ENCODE measurements at places on chromosomes 6 and 20.

- DNase-seq: no peak
These were observed 264.3 kb downstream of the PTPRK start for GRCh38 chr6:128256095-128256494.

- DNase-seq: no peak
These were observed 185.8 kb upstream of the RAB32 start for GRCh38 chr6:146357578-146358430.

DNA sequence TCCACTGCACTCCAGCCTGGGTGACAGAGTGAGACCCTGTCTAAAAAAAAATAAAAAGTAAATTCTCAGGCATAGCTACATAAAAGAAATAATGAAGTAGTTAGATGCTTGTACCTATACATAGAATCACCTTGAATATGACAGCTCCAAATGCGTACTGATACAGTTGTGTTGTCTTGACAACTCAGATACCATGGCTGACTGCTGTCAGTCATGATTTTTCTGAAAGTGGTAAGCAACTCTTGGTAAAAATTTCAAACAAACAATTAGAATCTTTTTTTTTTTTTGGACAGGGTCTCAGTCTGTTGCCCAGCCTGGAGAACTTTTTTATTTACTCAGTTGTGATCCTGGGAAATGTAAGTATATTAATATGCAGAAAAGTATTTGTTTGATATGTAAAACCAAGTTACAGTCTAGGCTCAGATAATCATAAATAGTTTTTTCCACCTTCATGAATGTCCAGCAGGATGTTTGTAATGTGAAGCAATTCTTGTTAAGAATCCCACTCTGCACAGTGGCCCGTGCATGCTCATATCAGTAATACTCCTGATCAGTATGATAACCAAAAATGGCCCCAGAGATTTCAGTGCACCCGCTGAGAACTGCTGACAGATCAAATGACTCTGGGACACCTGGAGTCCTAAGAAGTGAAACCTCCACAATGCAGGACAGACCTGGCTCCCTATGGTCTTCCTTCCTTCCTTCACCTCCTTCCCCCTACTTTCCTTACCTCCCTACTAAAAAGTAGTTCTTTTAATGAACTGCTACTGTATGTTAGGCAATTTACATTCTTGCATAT lies 14.0 kb upstream of the MAPK13 start:
- no peak for DNase-seq

GRCh38 chr20:64065062-64065973 lies 2.3 kb downstream of the TCEA2 start:
- no peak for DNase-seq

GRCh38 chr20:36153736-36154699 lies 522 bp upstream of the EPB41L1 start:
- no peak for DNase-seq

- DNase-seq: no peak
These were observed 417.3 kb downstream of the LMBRD1 start for GRCh38 chr6:69379518-69379917.

- no peak for DNase-seq
These were observed 268.5 kb upstream of the QKI start for GRCh38 chr6:163146036-163146435.

DNA sequence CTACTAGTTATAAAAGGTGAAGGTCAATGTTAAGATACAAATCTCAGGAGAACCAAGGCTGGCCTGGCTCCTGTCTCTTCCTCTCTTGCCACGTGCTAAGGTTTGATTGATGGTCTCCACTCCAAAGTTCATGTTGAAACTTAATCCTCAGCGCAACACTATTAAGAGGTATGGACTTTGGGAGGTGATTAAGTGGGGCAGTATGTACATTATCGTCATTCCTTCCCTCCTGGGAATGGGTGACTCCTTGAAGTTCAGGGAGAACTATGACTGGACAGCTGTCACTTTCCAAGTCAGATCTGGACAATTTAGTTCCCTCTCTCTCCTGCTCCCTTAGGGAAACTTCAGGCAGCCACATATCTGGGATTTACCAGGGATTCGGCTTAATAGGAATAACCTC lies 50.5 kb downstream of the KCNK5 start:
- DNase-seq: no peak

DNA sequence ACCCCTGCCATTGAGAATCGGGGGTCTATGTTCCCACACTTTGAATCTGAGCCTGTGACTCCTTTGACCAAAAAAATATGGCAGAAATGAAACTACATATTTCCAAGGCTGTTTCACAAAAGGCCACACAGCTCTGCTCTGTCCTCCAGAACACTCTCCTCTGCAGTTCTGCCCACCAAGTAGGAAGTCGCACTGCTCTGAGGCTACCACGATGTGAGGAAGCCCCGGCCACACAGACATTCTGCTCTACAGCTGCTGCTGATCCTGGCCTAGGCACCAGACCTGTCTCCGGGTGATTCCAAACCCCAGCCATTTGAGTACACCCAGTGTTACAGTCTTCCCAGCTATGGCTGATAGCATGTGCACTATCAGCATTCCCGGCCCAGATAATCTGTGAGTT lies 85.1 kb downstream of the LYRM4 start:
- no peak for DNase-seq

DNA sequence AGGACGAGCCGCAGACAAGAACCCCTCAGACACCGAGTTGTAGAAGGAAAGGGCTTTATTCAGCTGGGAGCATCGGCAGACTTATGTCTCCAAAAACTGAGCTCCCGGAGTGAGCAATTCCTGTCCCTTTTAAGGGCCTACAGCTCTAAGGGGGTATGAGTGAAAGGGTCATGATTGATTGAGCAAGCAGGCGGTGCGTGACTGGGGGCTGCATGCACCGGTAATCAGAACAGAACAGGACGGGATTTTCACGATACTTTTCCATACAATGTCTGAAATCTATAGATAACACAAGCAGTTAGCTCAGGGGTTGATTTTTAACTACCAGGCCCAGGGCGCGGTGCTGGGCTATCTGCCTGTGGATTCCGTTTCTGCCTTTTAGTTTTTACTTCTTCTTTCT lies 226.4 kb upstream of the PLCB4 start:
- DNase-seq: no peak

DNA sequence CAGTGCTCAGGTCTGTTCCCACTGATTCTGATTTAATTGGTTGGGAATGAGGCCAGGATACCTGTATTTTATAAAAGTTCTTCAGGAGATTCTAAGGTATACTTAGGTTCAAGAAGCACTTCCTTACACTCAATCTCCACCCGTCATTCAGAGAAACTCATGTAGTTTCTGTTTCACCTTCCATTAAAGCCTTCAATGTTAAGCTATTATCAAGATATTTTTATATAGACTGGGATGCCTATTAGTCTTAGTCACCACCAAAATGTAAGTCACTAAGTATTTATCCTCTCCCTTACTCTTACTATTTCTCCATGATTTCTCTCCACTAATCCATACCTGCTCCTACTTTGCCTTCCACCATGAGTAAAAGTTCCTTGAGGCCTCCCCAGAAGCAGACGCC lies 38.1 kb upstream of the GCLC start:
- DNase-seq: no peak
